ENCODE measurements at places on chromosomes 16 and 17.

- DNase-seq, result no peak
Measured at GRCh38 chr17:31568539-31568938, 177.1 kb downstream of the RAB11FIP4 start.

DNA sequence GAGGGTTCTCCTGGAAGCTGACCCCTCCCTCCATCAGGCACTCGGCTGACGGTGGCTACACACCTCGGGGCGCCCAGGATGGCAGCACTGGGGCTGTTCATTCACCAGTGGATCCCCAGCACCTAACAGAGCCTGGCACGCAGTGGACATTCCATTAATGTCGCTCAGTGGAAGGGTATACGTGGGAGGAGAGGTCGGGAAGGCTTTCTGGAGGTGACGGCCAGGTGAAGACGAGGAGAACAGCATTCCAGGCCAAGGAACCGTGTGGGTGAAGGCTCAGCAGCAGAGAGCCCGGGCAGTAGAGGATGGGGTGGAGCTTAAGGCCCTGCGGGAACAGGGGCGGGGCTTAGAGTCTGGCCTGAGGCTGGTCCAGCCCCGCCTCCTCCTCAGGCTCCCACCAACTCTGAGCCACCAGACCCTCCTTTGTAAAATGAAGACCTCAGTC, 2.5 kb upstream of the HS3ST6 start:
- peak; percentile 76 for DNase-seq

GRCh38 chr17:76594690-76595089, 9.0 kb upstream of the ST6GALNAC2 start:
- DNase-seq, result no peak

DNA sequence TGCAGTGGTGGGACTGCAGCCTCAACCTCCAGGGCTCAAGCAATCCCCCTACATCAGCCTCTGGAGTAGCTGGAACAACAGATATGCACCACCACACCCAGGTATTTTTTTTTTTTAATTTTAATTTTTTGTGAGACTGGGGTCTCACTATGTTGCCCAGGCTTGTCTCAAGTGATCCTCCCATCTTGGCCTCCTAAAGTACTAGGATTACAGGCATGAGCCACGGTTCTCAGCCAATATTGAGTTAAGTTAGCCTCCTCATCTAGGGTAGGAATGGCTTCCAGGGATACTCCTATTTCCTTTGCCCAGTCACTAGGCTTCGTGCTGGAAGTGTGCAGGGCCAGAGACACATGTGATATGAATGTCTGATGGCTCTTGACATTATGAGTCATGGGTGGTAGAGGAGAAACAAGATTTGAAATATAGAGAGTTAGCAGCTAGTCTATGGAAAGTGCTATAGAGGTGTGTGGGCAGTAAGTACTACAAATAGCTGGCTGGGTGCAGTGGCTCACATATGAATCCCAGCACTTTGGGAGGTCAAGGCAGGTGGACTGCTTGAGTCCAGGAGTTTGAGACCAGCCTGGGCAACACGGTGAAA, 8.0 kb upstream of the HES7 start:
- DNase-seq, result no peak

- DNase-seq, result peak; percentile 85
Measured at GRCh38 chr17:1643293-1643998, 2.1 kb downstream of the SCARF1 start.

GRCh38 chr16:86554917-86555703, at the start of gene MTHFSD:
Gene MTHFSD (minus strand): TSS chr16:86555235. CDS start chr16:86555184, 51 bp downstream.
- peak; percentile 98 for DNase-seq

DNA sequence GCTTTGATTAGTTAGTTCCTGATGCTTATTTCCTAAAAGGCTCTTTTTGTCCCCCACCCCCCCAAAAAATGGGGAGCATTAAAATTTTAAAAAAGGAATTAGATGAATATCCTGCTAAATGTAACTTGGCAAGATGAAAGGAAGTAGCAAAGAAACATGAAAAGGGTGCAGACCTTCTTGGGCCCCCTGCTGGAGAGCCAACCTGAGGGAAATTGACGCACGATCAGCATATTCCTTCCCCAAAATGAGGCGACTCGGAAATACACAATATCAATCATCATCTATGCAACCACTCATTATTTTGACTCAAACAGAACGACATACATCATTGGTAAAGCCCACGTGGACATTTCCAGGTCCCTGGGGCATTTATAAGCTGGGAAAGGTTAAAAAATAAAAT, 59.7 kb downstream of the GRIN2A start:
- no peak for DNase-seq

- no peak for DNase-seq
Measured at GRCh38 chr16:23634461-23635036, 6.6 kb downstream of the PALB2 start.

DNA sequence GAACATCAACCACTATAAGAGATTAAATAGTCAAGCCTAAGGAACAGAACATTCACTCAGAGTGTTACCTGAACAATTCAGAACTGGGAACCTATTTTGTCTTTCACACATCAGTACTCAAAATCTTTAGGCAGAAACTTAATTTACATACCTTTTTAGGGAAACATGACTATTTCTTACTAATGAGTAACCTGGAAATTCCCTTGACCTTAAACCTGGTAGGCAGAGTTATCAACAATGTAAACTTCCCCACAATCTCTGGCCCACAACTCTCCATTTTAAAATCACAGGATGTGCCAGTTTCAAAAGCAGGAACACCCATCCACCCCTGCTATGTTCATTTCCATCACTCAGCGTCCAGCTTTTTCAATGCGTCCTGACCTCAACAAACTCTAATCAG, 132.9 kb upstream of the ANKFN1 start:
- DNase-seq, result no peak

DNA sequence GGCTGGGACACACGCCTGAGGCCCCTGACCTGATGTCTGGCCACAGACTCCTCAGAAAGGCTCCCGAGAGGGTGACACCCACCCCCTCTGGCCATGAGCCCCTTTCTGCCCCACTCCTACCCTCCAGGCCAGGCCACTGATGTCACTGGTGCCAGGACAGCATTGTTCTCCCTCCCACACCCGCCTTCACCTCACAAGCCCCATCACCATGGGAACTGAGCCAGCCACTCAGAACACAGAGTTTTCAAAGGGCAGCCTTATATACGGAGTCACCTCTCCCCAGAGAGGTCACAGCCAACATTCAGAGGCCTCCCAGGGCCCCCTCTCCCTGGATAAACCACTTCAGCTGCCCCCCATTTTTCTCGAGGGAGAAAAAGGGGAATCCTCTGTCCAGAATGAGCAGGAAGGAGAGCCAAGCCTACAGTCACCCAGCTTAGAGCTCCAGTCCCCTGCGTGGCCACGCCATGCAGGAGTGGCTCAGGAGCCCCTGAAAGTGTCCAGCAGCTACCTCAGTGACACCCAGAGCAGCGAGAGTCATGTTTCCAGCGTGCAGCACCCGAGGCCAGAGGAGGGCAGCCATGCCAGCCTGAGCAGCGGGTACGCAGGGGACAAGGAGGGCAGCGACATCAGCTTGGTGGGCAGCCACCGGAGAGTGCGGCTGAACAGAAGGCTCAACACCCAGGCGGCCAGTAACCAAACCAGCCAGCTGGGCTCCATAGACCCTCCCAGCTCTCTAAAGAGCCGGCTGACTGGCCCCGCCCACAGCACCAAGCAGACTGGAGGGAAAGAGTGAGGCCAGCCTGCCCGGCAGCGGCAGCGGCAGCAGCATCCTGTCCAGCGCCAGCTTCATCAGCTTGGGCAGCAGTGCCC, at the start of gene C16orf82:
Gene C16orf82, plus strand, starts transcription at position 260 of the 870 bp plus-strand sequence.
- DNase-seq, result peak; percentile 73

DNA sequence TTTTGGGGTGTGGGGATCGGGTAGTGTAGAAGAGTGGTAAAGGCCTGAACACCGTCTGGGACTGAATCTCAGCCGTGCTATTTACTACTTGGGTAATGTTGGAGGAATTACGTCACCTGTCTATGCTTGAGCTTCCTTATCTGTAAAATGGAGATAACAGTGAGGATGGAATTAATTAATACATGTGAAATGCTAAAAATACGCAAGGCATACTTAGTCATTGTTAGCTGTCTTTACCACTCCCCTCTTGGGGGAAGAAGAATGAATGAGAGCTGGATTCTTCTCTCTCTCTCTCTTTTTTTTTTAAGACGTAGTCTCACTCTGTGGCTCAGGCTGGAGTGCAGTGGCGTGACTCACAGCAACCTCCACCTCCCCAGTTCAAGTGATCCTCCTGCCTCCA, 41.1 kb upstream of the TANGO6 start:
- DNase-seq, result no peak

Data from ecto neural progenitor cell (in vitro differentiated cells).